Tibial nerve (tissue), 4 donors: ENCODE measurements at places on chromosomes 16 and 17. TPM values are rescaled to one million over a fixed set of nuclear protein-coding genes. Genes with fewer than 3 reads are reported as not detected.

- no peak overlapping the region for H3K27ac ChIP-seq
- H3K27me3 ChIP-seq = no peaks in the 10 kb centered on the region
- H3K4me1 ChIP-seq = no peaks in the 10 kb centered on the region
- H3K4me3 ChIP-seq = no peak overlapping the region
- H3K36me3 ChIP-seq = peaks cover 11% of the 10 kb centered on the region
- DNase-seq = no peak
Measured at GRCh38 chr16:89737341-89738071, 16.2 kb downstream of the ZNF276 start.

Gene GP1BA
- total RNA-seq = not detected

Gene YBX2
- total RNA-seq = under 0.01 TPM

- H3K36me3 ChIP-seq = no peaks in the 10 kb centered on the region
- no peaks in the 10 kb centered on the region for H3K4me1 ChIP-seq
- peak overlapping the region; percentile 92 for H3K4me3 ChIP-seq
- H3K27me3 ChIP-seq = no peaks in the 10 kb centered on the region
Measured at GRCh38 chr17:37358830-37359681, 16.7 kb upstream of the C17orf78 start.

DNA sequence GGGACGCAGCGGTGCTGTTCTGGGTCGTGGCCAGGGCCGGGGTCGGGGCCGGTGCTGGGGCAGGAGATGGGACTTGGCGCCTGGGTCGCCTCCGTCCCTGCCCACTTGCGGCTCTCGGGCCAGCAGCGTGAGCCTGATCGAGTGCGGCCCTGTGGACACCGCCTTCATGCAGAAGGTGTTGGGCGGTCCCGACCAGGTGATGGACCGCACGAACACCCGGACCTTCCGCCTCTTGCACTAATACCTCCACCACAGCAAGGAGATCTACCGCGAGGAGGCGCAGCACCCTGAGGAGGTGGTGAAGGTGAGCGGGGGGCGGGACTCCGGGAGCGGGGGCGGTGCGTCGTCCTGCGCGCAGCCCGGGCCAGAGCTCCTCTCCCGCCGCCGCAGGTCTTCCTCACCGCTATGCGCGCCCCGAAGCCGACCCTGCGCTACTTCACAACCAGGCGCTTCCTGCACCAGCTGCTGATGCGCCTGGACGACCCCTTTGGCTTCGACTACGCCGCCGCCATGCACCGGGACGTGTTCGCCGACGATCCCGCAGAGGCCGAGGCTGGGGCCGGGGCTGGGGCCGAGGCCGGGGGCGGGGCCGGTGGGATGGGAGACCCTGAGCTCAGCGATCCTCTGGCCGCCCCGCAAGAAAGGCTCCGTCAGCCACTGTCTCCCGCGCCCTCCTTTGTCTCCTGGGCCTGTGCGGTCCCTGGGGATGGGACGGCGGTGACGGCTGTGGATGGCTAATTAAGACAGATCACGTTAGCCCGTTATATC is 4.5 kb upstream of the HSD17B1 start:
- no peaks in the 10 kb centered on the region for H3K36me3 ChIP-seq
- no peak for DNase-seq
- H3K27me3 ChIP-seq = no peaks in the 10 kb centered on the region

GRCh38 chr16:68737046-68737729 is at the start of gene CDH1:
Gene CDH1, plus strand, starts transcription at chr16:68737292. Its CDS starts 124 bp downstream, at chr16:68737416.
- peaks cover 17% of the 10 kb centered on the region for H3K4me1 ChIP-seq
- peaks cover 37% of the 10 kb centered on the region for H3K27me3 ChIP-seq

Gene FOXN1
- not detected for total RNA-seq

DNA sequence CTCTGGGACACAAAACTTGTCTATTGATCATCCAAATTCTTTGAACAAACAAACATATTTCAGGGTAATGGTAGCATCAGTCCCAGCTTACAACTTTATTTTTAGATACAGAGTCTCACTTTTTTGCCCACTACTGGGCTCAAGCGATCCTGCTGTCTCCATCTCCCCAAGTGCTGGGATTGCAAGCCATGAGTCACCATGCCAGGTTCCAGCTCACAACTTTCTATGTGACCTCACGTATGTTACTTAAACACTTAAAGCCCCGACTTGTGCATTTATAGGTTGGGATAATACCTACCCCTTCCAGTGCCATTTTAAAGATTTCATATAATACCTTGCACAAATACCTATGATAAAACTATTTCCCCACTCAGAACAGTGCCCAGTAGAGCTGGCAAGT is 42.0 kb upstream of the KSR1 start:
- H3K4me1 ChIP-seq = no peaks in the 10 kb centered on the region
- no peaks in the 10 kb centered on the region for H3K27me3 ChIP-seq
- H3K4me3 ChIP-seq = no peak overlapping the region
- no peak for DNase-seq
